ENCODE measurements at places on chromosomes 7 and 10.

DNA sequence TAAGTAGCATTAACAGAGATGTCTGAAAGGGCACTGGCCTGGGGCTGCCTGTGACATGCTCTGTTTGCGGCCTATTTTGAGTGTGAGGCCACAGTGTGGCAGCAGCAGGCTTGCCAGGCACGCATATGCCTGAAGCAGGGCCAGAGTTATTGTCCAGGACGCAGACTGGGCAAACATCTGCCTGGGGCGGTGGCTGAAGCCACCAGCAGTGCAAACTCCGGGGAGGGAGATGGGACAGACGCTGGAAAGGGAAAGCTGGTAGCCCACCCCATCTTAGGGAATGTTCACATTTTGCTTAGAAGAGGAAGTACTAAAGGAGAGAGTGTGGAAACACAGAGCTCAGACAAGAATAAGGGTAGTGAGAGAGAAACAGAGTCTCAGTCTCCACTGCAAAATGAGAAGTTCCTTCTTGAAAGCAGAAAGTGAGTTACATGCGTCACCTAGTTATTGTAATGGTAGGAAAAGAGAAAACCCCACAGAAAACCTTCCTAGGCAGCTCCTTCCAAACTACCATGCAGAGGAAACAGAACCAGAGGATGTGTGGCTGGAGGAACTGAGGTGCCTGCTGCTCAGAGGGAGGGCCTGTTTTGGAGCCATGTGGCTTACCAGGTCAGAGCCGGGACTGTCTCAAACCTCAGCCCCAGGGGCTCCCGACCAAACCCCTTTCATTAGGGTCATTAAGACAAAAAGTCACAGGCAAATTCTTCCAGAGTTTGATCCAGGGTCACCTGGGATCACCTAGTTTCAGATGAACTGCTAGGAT lies 14.5 kb downstream of the AKR1B1 start:
- no peak for DNase-seq

GRCh38 chr7:131613909-131614308 lies 57.5 kb upstream of the PODXL start:
- DNase-seq = no peak

DNA sequence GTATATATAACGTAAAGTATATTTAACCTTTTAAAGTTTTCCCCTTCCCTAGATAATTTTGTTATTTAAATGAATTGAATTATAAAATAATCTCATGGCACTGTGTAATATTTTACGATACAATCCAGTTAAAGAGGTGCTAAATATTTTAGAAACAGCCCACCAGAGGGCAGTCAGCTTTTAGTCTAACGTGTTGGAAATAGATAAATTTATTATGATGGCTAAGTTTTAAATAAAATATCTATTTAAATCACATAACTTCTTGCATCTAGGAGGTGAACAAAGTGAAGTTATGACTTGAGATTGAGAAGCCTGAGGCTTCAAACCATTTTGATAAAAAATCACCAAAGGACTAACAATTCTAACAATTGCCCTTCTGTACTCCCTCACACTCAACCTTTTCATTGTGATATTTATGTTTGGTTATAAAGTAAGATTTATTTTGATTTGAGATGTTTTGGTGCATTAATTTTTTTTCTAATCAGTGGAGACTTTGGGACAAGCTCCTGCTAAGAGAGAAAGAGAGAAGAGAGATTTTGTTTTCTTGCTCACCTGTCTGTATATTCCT lies 171.5 kb upstream of the SP4 start:
- no peak for DNase-seq

DNA sequence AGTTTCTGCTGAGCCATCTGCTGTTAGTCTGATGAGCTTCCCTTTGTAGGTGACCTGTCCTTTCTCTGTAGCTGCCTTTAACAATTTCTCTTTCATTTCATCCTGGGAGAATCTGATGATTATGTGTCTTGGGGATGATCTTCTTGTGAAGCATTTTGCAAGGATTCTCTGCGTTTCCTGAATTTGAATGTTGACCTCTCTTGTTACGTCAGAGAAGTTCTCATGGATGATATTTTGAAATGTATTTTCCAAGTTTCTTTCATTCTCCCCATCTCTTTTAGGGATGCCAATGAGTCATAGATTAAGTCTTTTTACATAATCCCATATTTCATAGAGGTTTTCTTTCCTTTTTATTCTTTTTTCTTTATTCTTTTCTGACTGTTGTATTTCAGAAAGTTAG lies 184.2 kb upstream of the BET1 start:
- no peak for DNase-seq
